ENCODE measurements at places on chromosomes 4 and X.

- DNase-seq = no peak
These were observed 64.6 kb downstream of the REELD1 start for GRCh38 chr4:146278986-146279385.

DNA sequence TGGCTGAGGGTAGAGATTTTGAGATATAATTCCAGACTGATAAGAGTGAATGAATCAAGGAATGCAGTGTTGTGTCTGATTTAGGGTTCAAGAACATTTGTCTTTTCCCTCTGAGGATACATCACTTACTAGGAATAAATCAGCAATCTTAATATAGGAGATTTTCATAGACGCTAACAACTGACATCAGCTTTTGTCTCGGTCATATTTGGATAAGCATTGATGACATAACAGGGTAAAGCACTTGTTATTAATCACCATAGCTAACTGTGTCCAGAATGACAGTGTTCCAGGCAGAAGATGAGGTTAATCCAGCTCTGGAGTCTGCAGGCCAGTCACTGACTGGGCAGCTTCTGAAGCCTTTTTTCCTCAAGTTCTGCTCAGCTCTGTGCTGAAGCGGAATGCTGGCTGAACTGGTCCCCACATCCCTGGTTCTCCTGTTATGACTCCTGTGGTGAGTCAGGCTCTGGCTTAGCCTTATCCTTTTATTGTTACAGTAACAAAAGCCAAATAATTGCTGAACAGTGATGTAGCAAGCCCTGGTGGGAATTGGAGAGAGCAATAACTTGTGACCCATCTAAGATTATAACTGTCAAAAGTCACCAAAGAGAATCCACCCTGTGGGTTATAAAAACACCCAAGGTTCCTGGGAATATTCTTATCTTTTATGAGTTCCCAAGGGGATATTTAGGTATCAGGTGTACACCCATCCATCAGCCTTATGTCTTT lies 41.8 kb downstream of the FNIP2 start:
- no peak for DNase-seq

- no peak for DNase-seq
These were observed 60.5 kb upstream of the C1GALT1C1 start for GRCh38 chrX:120690344-120690743.

DNA sequence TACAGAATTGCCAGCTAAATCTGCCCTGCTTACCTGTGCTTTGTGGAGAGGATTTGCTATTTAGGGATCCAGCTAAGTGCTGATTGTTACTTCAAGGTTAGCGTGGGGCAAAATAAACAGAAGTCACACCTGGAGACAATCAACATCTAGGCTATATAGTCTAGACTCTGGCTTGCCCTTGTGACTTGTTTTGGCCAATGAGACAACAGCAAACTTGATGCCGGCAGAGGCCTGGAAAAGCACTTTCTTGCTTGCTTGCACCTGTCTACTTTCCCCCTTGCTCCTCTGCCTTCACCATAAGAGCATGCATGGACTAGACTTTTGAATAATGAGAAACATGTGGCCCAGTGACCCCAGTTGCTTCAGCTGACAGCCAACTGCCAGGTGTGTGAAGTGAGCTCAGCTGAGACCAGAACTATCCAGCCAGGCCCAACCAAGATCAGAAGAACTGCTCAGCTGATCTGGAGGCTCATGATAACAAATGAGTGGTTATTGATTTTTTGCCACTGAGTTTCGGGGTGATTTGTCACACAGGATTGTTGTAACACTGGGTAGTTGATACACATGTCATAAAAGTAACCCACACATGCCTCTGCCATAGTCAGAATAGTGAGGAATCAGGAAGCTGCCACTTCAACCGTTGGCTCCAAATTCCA lies 164.4 kb downstream of the RBMX2 start:
- DNase-seq = no peak

DNA sequence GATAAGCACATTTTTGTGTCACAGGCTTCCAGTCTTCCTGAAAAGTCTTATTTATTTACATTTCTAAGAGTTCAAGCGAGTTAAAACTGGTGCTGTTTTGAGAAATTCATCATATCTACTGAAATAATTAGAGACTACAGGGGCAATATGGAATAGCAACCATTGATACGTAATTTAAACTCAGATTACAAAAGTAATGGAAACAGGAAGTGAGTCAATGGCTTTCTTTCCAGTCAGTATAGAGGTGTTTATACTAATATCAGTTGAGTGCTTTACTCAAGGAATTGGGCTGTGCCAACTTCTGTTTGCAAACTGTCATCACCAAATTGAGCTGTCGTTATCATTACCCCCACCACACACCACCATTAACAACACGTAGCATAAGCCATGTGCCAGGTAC lies 222.7 kb downstream of the COL25A1 start:
- no peak for DNase-seq

- no peak for DNase-seq
These were observed 9.1 kb upstream of the GASK1B start for GRCh38 chr4:158181906-158182305.

- no peak for DNase-seq
These were observed 210.5 kb upstream of the NEIL3 start for GRCh38 chr4:177099211-177099610.

GRCh38 chrX:31603411-31604120 lies 531.7 kb upstream of the FTHL17 start:
- no peak for DNase-seq

- no peak for DNase-seq
These were observed 94.7 kb upstream of the PUDP start for GRCh38 chrX:7242613-7243012.

DNA sequence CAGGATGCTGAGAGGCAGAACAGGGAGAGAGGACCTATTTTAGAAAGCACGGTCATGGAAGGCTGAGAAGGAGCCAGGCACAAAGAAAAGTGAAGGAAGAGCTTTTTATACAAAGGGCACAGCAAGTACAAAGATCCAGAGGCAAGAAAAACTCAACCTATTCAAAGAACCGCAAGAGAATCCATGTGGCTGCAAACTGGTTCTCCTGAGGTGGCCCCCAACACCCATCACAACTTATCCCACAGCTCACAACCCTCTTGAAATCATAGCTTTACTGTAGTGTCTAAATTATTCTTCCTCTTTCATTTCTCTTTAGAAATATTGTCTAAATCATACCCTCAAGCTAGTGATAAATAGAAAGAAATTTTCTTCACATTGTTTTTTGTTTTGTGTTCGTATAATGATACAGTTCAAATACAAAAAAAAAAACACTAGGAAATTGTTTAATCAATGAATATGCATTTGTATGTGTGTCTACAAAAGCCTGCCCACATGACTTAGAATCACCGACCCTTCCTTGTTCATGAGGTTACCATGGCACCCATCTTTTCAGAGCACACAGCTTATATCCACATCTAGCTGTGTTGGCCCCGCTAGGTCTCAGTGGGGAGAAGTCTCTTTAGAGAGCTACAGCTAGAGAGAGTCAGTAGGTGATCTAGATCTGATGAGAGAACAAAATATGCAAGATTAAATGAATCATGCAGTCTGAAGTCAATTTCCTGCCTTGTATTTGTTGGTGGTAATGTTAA lies 126.9 kb upstream of the DCLK2 start:
- DNase-seq = no peak

- no peak for DNase-seq
These were observed 57.3 kb downstream of the RAP1GDS1 start for GRCh38 chr4:98318521-98318920.

- DNase-seq = no peak
These were observed 46.4 kb upstream of the TMEM131L start for GRCh38 chr4:153419673-153420278.

DNA sequence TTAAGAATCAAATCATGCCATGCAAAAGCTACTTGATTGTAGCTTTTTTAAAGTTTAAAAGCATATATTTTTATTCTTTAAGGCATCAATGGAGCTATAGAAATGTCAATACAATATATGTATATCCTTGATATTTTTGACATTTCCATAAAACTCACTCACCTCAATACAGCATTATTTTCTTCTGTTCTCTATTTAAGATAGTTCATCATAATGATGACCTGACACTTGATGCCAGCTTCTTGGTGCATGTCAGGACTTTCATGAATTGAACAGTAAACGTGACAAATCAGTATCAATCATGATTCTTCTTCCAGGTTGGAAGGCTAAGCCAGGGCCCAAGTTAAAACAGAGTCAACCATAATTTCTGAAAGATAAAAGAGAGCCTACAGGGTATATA lies 33.6 kb upstream of the ATP8A1 start:
- DNase-seq = no peak

- no peak for DNase-seq
These were observed 2189.1 kb upstream of the AGA start for GRCh38 chr4:179631321-179631720.

DNA sequence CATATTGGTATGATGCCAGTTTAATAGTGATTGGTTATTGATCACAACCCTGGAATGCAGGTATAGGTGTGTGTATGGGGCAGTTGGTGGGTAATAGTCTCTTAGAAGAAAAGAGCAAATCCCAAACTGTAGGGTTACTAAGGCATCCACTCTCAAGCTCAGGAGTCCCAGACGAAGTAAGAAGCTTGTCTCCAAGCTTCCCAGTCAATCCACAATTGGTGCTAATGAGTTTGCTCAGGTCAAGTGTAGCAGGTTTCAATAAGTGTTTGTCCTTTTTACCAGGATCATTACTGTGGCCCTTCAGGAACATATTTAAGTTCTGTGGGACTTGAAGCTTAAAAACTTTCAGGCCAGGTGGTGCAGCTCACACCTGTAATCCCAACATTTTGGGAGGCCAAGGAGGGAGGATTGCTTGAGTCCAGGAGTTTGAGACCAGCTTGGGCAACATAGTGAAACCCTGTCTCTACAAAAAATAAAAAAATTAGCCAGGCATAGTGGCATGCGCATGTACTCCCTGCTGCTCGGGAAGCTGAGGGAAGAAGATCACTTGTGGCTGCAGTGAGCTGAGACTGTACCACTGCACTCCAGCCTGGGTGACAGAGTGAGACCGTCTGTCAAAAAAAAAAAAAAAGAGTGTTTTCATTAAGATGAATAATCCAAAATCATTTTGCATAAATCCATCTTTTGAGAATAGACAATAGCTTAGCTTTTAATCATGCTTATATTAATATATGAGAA lies 166.8 kb downstream of the UNC5C start:
- no peak for DNase-seq

GRCh38 chr4:7539659-7540058 lies 104.9 kb upstream of the PSAPL1 start:
- DNase-seq = peak; percentile 17

GRCh38 chr4:109298279-109299010 lies 4.0 kb downstream of the COL25A1 start:
- DNase-seq = no peak

DNA sequence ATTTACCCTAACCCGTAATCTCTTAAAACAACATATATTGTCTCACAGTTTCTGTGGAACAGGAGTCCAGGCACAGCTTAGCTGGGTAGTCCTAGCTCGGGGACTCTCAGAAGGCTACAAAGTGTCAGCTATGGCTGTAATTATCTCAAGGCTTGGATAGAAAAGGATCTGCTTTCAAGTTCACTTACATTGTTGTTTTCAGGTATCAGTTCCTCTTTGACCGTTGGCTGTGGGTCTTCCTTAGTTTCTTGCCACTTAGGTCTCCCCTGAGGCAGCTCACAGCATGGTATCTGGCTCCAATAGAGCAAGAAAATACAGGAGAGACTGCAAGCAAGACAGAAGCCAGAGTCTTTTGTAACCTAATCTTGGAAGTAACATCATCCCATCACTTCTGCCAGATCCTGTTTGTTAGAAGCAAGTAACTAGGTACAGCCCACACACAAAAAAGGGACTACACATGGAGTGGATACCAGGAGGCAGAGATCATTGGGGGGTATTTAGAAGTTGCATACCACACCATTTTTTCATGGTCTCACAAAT lies 137.0 kb downstream of the MAGEB5 start:
- no peak for DNase-seq

- no peak for DNase-seq
These were observed 243.3 kb downstream of the SLC7A11 start for GRCh38 chr4:137998666-137999429.

DNA sequence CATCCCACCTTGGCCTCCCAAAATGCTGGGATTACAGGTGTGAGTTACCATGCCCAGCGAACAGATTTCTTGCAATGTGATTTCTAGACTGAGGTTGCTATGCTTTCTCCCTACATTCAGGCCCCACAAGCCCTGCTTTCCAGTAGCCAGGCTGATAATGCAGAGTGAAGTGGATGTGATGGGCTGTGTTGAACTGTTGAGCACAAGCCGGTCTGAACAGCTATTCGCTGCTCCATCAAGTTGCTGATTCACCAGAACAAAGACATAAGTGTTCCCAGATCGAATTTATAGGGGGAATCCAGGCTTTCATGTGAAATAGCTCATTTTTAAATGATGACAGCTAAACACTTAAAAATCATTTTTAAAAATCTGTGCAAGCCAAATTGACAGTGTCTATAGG lies 8.0 kb downstream of the NIPAL1 start:
- DNase-seq = no peak
